ENCODE measurements at places on chromosomes 1 and 21.

DNA sequence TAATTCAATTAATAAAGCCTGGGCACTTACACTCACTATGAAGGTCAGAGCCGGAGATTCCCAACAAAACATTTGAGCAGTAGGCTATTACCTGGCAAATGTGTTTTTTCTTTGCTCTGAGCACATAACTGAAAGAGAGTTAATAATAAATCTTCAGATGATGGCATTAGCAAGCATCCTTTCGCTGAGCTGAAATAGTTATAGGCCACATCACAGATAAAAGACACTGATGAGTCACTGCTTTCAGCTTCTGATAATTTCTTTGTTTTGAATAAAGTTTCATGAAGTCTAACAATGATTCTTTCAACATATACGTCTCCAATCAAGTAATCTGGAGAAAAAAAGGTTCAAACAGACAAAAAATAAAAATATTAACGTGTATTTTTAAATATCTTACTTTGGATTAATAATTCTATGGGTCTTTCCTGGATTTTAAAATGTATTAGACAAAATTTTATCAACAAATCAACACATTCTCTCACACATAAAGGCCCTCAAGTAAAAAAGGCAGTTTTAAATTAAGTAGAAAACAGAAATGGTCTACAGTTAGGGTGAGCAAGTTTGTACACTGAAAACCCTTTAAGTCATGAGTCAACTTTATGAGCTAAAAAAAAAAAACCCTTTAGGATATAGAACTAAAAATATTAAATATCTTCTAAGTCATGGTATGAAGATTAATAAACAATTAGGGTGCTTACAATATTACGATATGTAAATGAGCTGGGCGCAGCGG lies 33.1 kb downstream of the LTN1 start:
- DNase-seq: no peak

DNA sequence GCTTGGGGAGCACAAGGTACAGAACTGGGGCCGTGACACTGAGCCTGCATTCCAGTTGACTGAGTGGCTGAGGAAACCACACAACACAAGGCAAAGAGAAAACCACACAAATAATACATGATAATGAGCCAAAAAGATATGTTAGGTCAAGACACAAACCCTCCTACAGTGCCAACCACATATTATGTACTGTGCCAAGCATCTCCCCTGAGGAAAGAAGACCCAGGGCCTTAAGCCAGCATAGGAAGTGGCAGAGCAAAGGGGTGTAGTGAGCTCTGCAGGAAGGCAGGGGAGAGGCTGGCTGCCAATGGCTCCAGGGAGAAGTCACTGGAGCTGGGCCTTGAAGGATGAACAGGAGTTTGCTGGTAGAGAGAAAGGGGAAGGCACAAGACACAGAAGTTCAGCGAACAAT lies 28.2 kb downstream of the CTNNBIP1 start:
- no peak for DNase-seq

DNA sequence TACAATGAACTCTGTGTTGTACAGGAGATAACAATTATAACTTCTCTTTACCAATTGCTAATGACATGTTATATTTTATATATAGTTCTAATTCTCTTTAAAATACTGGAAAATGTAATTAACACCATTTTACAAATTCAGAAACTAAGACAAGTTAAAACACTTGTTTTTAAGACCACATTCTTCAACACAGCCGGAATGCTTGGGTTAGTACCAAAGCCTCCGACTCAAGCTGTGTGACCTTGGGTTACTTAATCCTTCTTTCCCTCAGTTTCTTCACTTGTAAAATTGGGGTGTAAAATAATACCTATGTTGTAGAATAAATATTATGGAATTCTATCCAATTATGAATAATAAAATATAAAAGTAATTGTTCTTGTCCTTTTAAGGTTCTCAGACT lies 378.7 kb downstream of the USH2A start:
- no peak for DNase-seq

GRCh38 chr1:169044296-169044695 lies 62.2 kb upstream of the ATP1B1 start:
- DNase-seq: peak; percentile 65

DNA sequence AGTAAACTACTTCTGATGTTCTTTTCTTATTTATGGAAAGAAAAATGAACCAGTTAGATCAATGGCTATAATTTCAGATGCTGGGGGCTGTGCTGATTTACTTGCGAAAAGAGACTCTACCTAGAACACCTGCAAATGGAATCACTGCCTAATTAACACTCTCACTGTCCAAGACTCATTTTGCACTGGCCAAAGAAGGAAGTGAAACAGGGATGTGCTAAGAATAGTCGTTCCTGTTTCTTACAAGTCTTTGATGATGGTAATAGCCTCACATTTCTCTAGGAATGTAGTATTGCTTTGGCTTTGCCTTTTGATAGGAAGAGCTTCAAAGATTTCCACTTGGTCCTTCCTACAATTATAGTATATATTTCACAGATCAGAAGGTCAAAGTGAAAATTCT lies 12.7 kb upstream of the TSNAX start:
- DNase-seq: peak; percentile 73

DNA sequence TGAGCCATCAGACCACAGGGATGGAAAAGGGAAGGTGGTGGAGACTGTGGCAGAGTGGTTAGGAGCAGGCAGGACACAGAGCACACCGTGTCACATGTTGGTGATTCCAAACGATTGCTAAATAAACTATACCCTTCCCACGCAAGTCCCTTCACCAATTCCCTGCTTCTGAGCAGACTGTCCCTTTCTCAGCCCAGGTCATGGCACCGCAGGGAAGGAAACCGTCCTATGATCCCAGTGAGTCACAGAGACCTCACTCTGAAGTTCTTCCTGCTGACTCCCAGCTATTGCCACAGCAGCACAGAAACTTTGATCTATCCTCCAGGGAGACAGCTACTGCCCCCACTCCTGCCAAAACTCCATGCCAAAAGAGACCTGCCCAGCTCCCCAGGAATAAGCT lies 19.2 kb downstream of the RIMS3 start:
- DNase-seq: peak; percentile 63

GRCh38 chr1:203597331-203598090 lies 29.1 kb upstream of the ATP2B4 start:
- no peak for DNase-seq

DNA sequence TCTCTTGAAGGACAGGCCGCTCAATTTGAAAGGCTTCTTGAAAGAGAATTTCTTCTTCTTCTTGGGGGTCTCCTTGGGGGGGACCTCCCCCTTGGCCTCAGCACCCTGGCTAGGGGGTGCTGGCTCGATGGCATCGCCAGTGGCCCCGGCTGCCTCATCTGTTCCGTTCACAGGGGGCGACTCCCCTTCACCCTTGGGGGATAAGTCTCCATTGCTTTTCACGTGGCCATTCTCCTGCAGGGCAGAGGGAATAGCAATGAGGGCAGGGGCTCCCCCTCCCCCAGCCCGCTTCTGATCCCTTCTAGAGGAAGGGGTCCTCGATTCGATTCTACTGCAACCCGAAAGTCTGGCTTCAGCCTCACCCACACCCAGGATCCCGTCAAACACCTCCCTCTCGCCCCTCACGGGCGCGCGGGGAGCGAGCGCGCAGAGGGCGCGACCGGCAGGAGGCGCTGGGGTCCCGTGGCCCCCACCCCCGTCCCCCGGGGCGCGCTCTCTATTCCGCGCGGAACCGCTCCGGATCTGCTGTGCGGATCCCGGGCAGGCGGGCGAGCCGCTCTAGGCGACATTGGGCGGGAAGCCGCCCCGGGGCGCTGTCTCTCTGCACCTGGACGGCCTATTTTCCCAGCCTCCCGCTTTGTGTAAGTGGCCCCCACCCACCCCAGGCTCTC lies 1.0 kb downstream of the MARCKSL1 start:
- peak; percentile 76 for DNase-seq
